ENCODE measurements at places on chromosomes 1 and 21.

GRCh38 chr1:160637821-160638539 lies 8.9 kb downstream of the SLAMF1 start:
- no peak for DNase-seq

- no peak for DNase-seq
Observed at GRCh38 chr1:192756314-192756713, 52.5 kb upstream of the RGS2 start.

DNA sequence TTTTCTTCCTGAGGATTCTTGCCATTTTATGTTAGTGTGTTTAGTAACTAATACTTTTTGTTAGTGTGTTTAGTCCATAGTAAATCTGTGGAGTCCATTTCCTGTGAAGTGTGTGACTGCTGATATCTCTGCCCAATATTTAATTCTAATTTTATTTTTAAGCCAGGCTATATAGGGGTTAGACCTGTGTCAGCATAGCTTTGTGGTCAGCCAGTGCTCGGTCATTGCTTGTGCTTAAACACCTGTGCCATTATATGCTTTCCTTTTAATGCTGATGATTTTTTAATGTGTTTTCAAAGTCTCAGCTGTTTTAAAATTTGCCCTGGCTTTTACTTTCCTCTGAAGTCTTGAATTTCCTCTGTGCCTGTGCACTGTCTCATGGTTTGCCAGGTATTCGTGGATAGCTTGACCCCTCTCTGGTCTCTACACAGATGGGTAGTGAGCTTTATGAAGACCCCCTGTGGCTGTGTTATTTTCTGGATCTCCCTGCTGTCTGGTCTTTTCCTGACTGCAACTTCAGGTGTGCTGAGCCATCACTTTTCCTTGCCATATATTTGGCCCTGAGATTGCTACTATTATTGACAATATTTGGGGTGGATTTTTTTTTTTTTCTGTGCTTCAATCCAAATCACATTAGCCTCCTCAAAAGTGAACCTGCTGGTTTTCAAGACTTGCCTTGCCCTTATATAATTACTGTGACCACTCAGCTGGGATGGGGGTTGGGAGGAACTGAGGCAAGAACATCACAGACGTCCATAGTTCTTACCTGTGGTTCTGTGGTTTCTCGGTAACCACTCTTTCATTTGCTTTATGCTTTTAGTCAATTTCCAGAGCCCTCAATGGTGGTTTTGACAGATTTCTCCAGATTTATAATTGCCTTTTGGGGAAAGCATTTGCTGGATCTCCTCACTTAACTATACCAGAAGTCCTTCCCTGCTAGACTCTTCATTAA lies 59.6 kb downstream of the RPS6KC1 start:
- no peak for DNase-seq

DNA sequence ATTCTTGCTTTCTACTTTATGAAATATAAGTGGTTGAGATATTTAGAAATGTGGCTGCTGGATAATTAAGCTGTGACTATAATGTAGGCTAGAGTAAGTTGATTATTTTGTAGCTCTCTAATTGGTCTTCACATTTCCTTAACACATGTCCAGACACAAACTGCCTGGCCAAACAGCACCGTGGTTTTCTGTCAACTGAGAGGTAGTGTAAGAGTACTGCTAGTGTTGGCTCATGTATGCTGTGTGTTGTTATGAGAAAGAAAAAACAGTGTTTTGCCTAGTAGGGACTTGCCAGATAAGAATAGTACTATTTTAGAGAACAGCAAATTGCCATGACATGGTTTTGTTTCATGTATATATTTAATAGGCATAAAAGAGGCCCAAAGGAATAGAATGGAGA lies 37.1 kb downstream of the TMED5 start:
- DNase-seq: no peak

- DNase-seq: no peak
Observed at GRCh38 chr1:18950401-18951026, 6.0 kb downstream of the IFFO2 start.
